Ecto neural progenitor cell (in vitro differentiated cells): ENCODE measurements at places on chromosomes 4 and X.

GRCh38 chr4:182553653-182554052 lies 310.5 kb downstream of the TENM3 start:
- no peak for DNase-seq

GRCh38 chrX:154380153-154380552 lies 1.1 kb downstream of the EMD start:
- DNase-seq: no peak

GRCh38 chr4:102196221-102196620 lies 149.1 kb downstream of the SLC39A8 start:
- no peak for DNase-seq

GRCh38 chr4:122007016-122007415 lies 55.2 kb upstream of the TRPC3 start:
- DNase-seq: no peak

DNA sequence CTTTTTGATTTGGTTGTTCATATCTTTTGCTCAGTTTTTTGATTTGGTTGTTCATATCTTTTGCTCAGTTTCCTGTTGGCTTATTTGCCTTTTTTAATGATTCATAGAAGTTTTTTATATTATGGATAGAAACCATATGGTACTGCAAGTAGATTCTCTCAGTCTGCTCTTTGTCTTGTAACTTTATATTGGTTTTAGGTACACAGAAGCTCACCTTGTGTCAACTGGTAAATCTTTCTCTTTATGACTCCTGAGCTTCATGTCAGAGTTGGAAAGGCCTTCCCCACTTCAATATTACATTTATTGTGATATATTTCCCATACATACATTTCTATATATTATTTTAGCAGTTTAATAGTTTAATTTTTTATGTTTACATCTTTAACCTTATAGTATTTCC lies 8.2 kb upstream of the VGLL1 start:
- DNase-seq: no peak

DNA sequence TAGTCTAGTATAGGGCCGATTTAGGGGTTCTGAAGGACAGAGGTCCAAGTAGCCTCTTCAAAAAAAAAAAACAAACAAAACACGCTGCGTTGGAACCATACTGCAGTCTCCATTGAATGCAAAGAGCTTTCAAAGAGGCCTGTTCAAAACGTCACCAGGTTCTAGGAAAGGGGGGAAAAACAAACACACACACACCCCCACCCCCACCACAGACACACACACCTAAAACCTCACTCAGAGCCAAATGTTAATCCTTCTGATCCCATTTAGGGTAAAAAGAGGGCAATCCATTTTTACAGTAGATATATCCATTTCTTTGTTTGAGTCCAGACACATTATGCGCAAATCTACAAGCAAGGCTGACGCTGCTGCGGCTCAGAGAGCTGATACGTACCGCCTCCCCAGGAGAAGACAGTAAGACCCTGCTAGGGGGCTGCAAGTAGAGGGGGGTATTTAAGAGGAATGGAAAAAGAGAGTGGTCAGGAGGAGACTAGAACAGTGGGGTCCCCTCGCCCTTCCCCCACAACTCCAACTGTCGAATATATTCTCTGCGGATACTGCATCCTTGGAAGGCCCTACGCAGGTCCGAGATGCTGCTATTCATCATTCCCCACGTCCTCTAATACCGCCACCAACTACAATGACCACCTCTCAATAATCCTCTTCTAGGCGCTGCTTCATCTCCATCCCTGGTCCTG lies 1.3 kb downstream of the NKRF start:
- DNase-seq: no peak

DNA sequence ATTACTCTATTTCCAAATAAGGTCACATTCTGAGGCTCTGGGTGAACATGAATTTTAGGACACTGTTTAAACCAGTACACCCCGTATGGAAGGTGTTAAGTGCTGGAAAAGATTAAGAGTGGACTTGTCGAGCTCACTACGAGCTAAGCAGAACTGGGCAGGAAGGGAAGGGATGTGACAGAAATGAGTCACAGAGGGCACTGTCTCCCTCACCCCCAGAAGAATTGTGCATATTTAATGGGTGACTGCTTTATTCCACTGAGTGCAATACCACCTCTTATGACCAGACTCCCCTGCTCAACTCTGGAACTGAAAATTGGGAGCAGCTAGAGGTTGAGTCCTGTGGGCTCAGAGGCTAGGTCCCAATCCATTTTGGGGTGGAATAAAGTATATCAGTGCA lies 187.4 kb upstream of the RPS6KA3 start:
- no peak for DNase-seq

GRCh38 chr4:182179105-182179504 lies 64.1 kb upstream of the TENM3 start:
- no peak for DNase-seq

DNA sequence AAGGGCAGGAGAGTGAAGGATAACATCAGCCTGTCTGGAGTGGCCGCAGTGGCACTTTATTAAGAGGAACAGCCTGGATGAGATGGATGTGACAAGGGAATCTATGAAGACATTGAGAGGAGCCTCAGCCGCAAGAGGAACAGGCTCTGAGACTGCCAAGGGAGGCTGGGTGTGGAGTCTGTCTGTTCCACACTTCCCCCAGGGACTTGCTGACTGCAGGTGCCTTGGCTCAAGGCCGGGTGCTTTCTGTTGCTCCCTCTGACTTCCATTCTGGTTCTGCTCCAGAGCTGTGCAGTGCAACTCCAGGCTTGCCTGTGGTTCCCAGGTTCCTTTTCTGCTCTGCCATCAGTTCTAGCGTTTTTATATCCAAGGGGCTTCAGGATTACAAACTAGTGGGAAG lies 54.6 kb downstream of the FRMPD3 start:
- no peak for DNase-seq
